Stimulated activated CD4-positive, alpha-beta T cell treated with anti-CD3 and anti-CD28 coated beads, Interleukin-4, amount 100 ng/mL, for 48 hours (primary cell): ENCODE measurements at places on chromosomes 12 and 14.
A peak's percentile ranks its signal among the peaks of the same experiment; 100 is the strongest.

GRCh38 chr14:48874711-48875110 lies 711.5 kb downstream of the RPS29 start:
- DNase-seq, result no peak

GRCh38 chr14:23572836-23573235 lies 5.2 kb upstream of the AP1G2 start:
- no peak for DNase-seq

GRCh38 chr12:61213646-61214045 lies 1046.6 kb upstream of the USP15 start:
- DNase-seq, result no peak

GRCh38 chr12:105573574-105573973 lies 243.1 kb downstream of the C12orf75 start:
- DNase-seq, result no peak

GRCh38 chr12:116709768-116710167 lies 28.1 kb downstream of the SPRING1 start:
- DNase-seq, result no peak

- DNase-seq, result no peak
Observed at GRCh38 chr12:53676656-53677015, 753 bp upstream of the ATP5MC2 start.

DNA sequence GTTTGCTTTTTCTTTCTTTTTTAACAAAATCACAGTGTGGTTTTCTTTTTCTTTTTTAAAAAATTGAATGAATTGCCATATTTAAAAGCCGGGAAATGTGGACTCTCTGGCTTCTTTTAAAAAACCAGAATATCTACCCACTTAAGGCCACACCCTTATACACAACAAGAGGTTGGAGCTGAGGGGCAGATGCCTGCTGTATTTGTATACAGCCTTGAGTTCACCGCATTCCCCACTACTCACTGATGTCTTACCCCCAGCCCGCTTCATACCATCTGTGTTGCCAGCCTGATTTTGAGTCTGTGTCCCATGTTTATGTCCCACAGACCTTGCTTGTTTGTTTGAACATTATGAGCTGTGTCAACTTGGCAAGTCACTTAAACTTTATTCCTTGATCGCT lies 14.3 kb downstream of the JDP2 start:
- no peak for DNase-seq

GRCh38 chr12:101305226-101305779 lies 25.4 kb downstream of the UTP20 start:
- DNase-seq, result no peak

DNA sequence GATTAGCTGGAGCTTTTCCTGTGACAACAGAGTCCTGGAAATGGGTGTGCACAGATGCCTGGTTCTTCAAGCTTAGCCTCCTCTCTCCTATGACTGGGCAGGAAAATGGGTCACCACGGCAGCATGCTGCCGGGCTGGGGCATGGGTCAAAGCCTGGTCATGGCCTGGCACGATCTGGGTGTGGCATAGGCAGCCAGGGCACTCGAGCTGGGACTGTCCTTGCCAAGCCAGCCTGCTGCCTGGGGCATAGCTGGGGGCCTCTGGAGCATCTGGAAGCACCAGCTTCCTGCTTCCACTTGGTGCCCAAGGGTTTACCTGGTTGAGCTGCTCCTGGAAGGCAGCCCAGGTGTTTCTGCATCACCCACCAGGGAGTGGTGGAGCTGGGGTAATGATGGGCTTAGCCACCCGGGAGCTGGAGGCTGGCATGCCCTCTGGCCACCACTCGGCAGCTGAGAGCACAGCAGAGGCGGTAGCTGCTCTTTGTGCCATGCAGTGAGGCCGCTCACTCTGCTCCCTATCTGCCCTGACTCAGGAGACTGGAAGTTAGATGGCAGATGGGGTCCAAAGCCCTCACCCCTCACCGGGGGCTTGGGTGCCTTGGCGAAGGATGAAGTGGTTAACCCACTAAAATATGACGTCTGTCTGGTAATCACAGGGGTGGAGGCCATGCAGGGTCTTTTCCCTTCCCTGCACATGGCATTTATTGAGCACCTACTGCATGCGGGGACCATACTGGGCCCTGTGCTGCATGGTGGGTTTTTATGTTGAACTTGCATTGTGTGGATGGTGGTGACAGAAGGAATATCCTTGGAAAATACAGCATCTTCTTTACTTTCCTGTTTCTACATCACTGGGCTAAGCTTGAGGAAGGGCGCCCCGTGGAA lies 1.7 kb downstream of the OTUB2 start:
- DNase-seq, result no peak

DNA sequence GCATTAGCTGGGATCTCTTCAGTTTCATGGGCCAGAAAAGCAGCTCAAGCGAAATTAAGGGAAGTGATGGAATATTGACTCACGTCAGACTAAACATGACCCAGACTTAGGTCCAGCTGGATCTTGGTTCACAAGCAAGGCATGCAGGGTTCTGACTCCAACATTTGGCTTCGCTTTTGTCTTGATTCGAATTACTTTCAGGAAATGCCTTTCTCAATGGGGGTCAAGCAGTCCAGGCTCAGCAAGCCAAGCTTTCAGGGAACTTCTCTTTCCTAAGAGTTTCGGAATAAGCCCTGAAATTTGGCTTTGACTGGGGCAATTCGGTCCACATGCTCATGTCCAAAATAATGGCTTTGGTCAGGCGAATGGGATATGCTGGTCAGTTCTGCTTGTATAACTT lies 678.7 kb upstream of the TMEM132C start:
- DNase-seq, result no peak

GRCh38 chr12:105239304-105239703 lies 3.3 kb upstream of the APPL2 start:
- DNase-seq, result no peak

GRCh38 chr12:26770239-26771070 lies 62.5 kb downstream of the ITPR2 start:
- DNase-seq, result no peak

- no peak for DNase-seq
Observed at GRCh38 chr14:34067587-34067986, 116.7 kb upstream of the EGLN3 start.

GRCh38 chr12:89236237-89236636 lies 116.1 kb downstream of the DUSP6 start:
- no peak for DNase-seq

DNA sequence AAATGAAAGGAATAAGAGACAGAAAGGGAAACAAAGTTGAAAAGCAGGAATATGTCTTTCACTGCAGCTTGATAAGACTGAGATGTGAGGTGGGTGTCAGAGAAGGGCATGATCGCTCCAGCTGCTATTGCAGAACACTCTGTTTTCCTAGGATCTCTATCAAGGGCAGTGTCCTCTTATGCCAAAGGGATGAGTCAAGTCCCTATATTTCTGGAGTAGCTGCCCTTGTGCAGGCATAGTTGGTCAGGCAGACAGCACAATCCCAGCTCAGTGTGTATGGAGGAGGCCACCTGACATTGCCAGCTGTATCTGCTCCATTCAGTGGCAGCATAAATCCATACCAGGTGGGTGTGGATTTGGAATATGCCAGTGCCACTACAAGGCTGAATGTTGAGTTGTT lies 101.6 kb downstream of the DAD1 start:
- DNase-seq, result no peak

DNA sequence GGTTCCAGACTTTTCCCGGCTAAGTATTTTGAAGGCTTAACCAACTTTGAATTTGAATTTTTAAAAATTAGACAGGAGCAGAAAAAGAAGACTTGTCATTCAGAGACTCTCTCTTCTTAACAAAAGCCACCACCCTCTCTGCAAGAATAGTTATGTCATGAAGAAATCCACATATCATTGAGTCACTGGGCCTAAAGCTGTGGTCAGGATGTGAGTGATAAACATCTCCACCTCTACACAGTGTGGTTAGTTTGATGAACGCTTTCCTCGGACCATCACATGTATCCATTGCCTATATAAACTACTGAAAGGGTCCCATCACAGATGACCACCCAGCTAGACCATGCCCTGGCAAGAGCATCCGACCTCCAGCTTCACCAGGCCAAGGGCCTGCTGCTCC lies 226.1 kb downstream of the KSR2 start:
- no peak for DNase-seq

DNA sequence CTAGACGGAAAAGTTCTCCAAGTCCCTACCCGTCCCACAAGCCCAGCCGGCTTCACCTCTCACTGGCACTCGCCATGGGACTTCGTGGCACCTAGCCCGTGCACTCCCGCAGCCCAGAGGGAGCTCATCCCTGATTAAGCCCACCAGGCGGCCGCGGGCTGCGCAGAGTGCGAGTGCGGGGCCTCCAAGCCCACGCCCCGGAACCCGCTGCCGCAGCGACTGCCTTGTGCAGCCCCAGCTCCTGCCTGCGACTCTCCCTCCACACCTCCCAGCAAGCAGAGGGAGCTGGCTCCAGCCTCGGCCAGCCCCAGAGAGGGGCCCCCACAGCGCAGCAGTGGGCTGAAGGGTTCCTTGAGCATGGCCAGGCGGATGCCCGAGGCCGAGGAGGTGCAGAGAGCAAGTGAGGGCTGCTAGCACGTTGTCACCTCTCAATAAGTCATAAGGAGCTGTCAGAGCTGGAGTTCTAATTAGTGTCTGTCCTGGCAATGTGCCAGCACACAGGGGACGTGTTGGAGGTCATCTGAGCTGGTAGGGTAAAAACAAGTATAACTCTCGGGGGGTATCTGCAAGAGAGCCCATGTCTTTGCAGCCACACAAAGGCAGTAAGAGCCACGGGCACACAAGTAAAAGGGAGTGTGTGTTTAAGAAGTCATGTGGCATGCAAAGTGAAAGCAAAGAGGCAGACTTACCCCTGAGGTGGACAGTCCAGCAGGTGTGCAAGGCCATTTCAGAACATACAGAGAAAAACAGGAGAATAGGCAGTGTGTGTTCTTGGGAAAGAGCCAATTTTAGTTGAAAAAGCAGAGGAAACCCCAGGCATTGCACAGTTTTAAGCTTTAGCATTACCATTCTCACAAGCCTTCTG lies 27.1 kb upstream of the TMTC2 start:
- DNase-seq, result no peak

- no peak for DNase-seq
Observed at GRCh38 chr12:5872745-5873144, 72.3 kb downstream of the ANO2 start.

DNA sequence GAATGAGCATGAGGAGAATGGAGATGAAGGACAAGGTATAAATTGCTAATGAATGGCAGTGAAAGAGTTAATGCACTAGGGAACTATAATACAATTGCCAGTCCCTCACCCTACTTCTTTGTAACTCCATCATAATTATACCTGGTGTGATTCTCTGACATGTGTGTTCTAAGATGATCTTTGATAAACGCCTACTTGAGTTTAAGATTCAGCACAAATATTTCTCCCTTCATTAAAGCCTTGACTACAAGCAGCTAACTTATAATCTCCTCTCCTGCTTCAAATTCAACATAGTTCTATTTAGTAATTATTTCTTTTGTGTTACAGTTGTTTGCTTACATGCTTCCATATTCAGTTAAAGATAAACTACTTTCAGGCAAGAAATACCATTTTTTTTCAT lies 9.7 kb upstream of the CLEC2A start:
- no peak for DNase-seq

GRCh38 chr12:94186278-94187241 lies 38.2 kb downstream of the PLXNC1 start:
- DNase-seq, result no peak

- DNase-seq, result no peak
Observed at GRCh38 chr12:76802060-76802459, 38.1 kb downstream of the ZDHHC17 start.

DNA sequence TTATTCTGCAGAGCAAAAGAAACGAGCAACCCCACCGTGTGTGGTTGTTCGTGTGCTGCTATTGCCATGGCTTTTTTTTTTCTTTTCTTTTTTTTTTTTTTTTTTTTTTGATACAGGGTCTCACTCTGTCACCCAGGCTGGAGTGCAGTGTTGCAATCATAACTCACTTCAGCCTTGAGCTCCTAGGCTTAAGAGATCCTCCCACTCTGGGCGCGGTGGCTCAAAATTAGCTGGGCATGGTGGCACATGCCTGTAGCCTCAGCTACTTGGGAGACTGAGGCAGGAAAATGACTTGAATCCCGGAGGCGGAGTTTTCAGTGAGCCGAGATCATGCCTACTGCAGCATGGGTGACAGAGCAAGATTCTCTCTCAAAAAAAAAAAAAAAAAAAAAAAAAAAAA lies 144.2 kb downstream of the ESR2 start:
- DNase-seq, result no peak

- DNase-seq, result no peak
Observed at GRCh38 chr14:30005114-30005808, 77.6 kb upstream of the PRKD1 start.

GRCh38 chr14:106277503-106277902 lies 751.1 kb downstream of the TMEM121 start:
- peak; percentile 9 for DNase-seq

GRCh38 chr12:128806573-128806972 lies 17.2 kb downstream of the SLC15A4 start:
- DNase-seq, result no peak

DNA sequence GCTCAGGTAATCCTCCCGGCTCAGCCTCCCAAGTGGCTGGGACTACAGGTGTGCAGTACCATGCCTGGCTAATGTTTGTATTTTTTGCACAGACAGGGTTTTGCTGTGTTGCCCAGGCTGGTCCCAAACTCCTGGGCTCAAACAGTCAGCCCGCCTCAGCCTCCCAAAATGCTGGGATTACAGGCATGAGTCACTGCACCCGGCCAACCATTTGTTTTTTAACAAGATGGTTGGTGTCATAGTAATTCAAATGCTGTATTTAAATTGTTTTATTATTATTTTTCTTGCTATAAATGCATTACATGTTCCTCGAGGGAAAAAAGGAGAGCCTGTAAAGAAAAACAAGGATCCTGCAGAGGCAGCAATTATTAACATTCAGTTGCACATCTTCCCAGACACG lies 83.9 kb downstream of the EP400 start:
- DNase-seq, result no peak

- no peak for DNase-seq
Observed at GRCh38 chr12:49533331-49533730, 5.5 kb upstream of the KCNH3 start.
